ENCODE measurements at places on chromosomes 16 and 17.

DNA sequence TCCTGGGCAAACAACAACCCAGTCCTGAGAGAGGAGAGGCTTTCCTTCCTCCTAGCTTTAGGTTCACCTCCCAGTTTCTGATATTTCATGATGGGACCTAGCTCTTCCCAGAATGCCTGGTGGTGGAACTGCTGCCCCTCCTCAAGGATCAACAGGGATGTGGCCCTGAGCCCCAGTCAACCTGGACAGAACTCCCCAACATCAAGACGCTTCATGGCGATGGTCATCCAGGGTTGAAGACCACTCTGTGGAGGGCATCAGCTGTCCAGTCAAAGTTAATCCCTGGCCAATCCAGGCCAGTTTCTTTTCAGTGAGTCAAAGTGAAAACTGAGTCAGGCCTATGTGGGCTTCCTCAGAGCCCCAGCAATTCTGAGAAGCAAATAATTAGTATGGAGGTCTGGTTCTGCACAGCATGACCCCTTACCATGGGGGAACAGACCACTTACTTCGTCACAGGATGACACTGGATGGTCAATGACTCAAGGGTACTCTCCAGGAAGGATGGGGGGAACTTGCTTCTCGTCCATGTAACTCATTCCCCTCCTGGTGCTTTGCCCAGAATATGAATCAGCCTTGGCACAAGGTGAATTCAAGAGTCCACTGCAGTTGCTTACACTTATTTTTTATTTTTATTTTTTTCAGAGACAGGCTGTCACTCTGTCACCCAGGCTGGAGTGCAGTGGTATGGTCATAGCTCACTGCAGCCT, 14.7 kb upstream of the XYLT2 start:
- DNase-seq = no peak

- DNase-seq = no peak
Measured at GRCh38 chr17:70166615-70167014, 2.7 kb upstream of the KCNJ2 start.

- no peak for DNase-seq
Measured at GRCh38 chr16:73916829-73917594, 379.6 kb upstream of the PSMD7 start.

GRCh38 chr17:55743103-55743679, 7.7 kb upstream of the PCTP start:
- no peak for DNase-seq

Measured in CD4-positive, alpha-beta T cell treated with Interleukin-15 for 1 hour (primary cell).